ENCODE measurements at places on chromosomes 4 and X. TPM values are rescaled to one million over a fixed set of nuclear protein-coding genes. Genes with fewer than 3 reads are reported as not detected.

GRCh38 chrX:13076176-13076961, 31.9 kb upstream of the FAM9C start:
- no peak for DNase-seq

DNA sequence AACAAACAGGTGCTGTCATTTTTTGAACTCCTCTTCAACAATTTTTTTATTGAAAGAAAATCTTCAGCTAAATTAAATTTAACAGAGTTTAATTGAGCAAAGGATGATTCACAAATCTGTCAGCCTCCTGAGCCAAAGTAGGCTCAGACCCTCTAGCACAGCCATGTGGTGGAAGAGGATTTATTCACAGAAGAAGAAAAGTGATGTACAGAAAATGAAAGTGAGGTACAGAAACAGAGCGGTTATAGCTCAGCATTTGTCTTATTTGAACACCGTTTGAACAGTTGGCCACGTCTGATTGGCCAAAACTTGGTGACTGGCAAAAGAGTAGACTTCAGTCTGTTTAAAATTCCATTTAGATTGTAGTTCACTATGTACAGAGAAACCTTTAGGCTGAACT, 217.3 kb downstream of the SPANXN1 start:
- no peak for DNase-seq

GRCh38 chr4:8343262-8343966, 73.9 kb downstream of the HTRA3 start:
- no peak for DNase-seq

Gene GRK4
- total RNA-seq = 5.3 TPM

GRCh38 chrX:41481264-41482109, 34.3 kb downstream of the NYX start:
- DNase-seq = peak; percentile 61

DNA sequence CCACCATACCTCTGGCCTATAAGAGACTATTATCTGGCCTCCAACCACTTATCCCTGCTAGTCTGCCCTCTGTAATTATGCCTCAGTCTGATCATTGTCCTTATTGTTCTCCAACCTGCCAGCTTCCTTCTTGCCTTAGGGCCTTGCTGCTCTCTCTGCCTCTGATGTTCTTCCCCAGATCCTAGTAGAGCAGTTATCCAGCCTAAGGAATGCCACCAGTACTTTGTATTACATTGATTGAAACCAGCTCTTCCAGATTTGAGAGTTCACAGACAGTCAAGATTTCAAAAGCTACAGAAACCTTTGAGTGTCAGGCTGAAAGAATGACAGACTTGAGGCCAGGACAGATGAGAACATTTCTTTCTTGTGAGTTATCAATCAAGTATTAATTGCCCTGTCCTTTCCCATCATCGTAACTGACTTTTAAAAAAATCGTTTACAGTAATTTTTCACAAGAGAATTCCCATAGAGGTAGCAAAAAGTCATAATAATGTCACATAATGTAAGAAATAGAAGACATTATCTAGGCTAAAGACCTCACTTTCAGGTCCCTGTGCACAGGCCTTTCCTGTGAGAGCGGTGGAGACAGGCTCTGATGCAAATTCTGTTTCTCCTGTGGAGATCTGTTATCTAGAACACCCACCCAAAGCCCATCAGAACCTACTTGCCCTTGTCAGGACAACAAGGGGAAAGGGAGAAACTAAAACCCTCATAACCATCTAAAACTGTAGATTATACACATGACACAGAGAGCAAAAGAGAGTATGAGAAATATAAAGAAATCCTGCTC, 64.1 kb upstream of the GUCY1A1 start:
- DNase-seq = no peak

DNA sequence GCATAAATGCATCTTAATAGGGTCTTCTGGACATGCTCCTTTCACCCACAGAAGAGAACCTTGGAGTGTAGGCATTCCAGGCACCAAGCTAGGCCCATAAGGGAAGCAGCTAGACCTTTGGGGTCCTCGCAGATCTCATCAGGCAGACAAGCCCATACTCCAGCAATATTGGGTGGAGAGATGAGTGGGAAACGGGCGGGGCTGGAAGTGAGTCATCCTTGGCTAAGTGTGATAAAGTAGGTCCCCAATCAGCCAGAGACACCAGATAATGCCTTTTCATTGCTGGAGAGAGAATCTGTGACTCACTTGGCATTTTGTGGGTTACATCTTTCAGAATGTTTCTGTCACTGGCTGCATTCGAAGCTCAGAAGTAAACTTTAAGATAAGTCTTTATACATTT, 133.3 kb upstream of the MBNL3 start:
- DNase-seq = peak; percentile 62

GRCh38 chr4:26867914-26868684, 7.5 kb downstream of the STIM2 start:
- DNase-seq = no peak

DNA sequence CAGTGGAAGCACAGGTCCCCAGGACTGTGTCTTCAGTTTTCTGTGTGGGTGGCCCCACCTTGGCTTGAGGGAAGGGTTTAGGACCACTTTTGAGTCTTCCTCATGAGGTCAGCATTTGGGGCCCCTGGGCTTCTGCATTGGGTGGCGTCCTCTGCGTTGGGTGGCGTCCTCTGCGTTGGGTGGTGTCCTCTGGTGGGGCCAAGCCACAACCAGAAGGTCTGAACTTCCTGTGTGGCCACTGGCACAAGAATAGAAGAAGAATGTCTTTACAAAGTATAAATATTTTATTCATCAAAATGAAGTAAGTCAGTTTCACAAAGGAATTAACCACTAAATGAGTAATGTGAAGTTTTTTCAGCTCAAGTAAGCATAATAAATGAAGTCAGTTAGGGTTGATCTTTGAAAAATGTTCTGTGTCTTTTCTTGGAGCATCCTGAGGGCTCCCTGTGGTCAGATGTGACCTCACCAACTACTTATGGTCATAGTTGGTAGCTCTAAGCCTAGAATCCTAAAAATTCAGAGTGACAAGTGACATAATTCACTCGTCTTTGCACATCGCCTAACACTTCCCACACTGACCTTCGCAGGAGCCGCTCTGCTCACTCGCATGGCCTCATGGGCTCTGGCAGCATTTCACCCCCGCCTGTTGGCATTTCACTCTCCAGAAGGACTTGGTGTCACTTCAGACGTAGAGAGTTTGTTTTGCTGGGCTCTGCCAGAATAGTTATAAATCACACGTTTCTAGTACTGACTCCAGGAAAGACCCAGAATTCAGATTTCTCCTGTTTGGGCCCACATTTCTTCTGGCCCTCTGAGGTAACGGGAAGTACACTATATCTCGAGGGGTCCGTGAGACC, 39.0 kb upstream of the HGFAC start:
- DNase-seq = no peak

GRCh38 chr4:147777456-147778091, 45.7 kb downstream of the ARHGAP10 start:
- no peak for DNase-seq

GRCh38 chrX:46967547-46967946, 55.3 kb downstream of the JADE3 start:
- no peak for DNase-seq

- peak; percentile 24 for DNase-seq
These were observed 225.0 kb downstream of the COL25A1 start for GRCh38 chr4:109077505-109077904.

GRCh38 chrX:30973784-30974427, 84.9 kb upstream of the TAB3 start:
- DNase-seq = no peak

DNA sequence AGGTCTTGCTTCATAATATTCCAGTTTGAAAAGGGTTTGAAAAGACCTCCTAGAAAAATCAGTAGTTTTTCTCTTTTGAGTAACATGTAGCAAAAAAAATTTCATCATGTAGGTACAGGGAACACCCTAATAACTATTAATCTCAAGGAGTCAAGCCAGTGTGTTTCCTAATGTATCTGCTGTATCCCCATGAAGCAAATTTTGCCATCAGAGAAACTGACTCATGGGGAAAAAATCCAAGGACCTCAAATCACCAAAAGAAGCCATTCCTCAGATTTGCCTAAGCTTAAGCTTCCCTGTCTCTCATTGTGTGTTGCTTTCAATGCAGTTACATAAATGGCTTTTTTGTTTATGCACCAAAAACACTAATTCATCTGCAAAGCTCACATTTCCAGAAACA, 29.7 kb downstream of the F9 start:
- DNase-seq = no peak

DNA sequence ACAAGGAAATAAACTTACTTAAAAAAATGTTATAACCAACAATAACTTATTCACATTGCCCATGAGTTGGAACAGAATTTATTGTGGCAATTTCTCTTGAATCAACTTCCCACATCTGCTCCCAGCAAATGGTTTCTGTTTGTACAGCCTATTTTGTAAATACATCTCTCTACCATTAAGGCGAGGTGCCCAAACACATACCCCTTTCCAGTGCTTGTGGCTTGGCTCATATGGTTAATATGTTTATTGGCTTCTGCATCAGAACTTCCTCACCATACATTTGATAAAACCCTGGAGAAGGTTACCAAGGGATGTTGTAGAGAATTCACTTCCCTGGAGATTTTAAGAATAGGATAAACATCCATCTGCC, 207.1 kb downstream of the SOWAHB start:
- DNase-seq = no peak

GRCh38 chr4:36288731-36289426, 7.5 kb downstream of the DTHD1 start:
- DNase-seq = no peak

GRCh38 chr4:85489273-85489981, 14.5 kb downstream of the ARHGAP24 start:
- DNase-seq = no peak

Gene MAOA
- 1.8 TPM for total RNA-seq

- DNase-seq = peak; percentile 96
These were observed at the start of gene ERCC6L for GRCh38 chrX:72238721-72239475. Gene ERCC6L (minus strand): TSS chrX:72239027. CDS start chrX:72238911, 116 bp downstream.

DNA sequence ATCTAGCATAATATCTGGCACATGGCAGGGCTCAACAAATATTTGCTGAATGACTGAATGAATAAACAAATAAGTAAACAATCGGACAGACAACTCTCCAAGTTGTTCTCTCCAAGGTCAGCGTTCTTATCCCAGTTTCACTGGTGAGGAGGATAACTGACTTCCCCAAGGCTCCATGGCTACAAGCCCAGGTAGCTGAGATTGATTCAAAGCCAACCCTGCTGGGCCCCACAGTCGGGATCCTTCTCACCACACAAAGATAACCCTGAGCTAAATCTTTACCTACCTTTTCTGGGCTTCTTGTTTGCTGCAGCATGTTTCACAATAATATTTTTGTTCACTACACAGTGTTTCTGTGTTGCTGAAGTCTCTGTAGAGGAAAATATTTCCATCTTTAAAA, 54.9 kb downstream of the USP46 start:
- no peak for DNase-seq

Gene PSAPL1
- not detected for total RNA-seq

Gene CRMP1
- not detected for total RNA-seq

GRCh38 chrX:43676971-43677572, 21.0 kb downstream of the MAOA start:
- DNase-seq = no peak

Gene SERPINA7
- total RNA-seq = not detected

GRCh38 chr4:24104158-24104565, 214.3 kb upstream of the PPARGC1A start:
- DNase-seq = no peak

Gene MYOZ2
- total RNA-seq = not detected

Gene UGT2B15
- not detected for total RNA-seq

DNA sequence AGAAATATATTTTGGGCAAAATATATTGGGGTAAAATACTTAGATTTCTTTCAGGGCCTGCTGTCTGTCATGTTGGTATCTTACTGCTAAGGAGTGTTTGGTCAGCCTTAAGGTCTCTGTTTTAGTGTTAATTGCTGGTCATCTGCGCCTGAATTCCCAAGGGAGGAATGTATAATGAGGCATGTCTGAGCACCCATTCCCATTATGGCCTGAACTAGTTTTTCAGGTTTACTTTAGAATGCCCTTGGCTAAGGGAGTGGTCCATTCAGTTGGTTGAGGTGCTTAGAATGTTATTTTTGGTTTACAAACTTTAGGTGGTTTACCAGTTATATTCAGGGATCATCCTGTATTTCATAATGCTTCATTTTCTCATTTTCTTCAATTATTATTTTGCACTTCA, 125.9 kb downstream of the CFAP299 start:
- DNase-seq = peak; percentile 43

Gene SHISA3
- total RNA-seq = 0.23 TPM

- no peak for DNase-seq
These were observed 58.0 kb upstream of the FRMPD4 start for GRCh38 chrX:12080265-12080664.

DNA sequence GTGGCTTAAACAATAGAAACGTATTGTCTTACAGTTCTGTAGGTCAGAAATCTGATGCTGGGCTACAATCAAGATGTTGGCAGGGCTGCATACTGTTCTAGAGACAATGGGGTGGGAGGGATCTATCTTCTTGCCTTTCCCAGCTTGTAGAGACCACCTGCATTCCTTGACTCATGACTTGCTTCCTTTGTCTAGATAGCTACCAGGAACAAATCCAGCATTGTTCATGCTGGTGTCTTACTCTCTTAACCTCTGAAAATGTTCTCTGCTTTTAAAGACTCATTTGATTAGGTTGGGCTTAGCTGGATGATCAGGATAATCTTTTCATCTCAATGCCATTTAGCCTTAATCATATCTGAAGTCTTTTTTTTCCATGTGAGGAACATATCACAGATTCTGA, 169.0 kb downstream of the ZNF330 start:
- no peak for DNase-seq

Gene REPS2
- total RNA-seq = not detected

DNA sequence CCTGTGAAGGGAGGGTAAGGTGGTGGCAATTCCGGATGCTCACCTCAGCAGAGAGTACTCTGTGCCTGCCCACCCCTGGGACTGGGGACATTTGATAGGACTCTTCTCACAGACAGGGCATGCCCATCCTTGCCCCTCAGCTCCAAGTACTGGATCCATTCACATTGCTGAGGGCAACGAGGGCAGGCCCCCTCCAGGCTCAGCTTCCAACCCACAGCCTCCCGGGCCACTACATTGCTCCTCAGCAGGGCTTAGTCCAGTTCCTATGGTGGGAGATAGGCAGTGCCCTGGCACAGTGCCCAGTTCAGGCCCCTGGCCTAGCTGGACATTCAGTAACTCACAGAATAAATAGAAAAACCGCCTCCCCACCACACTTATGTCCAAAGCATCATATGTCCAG, 15.1 kb upstream of the VSIG4 start:
- no peak for DNase-seq

- no peak for DNase-seq
These were observed 10.7 kb upstream of the EPGN start for GRCh38 chr4:74297539-74297938.

Gene MXD4
- 5.2 TPM for total RNA-seq

DNA sequence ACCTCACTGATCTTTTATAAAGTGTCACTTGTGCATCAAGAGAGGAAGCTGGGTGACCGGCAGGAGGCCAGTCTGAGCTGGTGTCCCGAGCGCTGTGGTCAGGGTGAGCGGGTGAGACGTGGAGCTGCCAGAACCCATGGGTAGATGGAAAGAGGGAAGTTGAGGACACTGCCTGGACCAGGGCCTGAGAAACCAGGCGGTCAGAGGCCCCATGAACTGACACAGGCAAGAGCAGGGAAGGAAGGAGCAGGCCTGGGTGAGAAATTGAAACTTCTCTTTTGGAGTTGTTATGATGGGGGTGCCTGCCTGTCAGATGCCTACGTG, 192.6 kb downstream of the AFAP1 start:
- no peak for DNase-seq

All from activated CD4-positive, alpha-beta T cell treated with anti-CD3 and anti-CD28 coated beads, Interleukin-2, amount 10 ng/mL, durations not matched to agents 24 days and 14 days (primary cell).